Stomach (tissue), 19 donors: ENCODE measurements at places on chromosomes 12 and 14. TPM values are rescaled to one million over a fixed set of nuclear protein-coding genes. Genes with fewer than 3 reads are reported as not detected.
A peak's percentile ranks its signal among the peaks of the same experiment; 100 is the strongest.

GRCh38 chr14:26791117-26791806 lies 193.4 kb upstream of the NOVA1 start:
- no peaks in the 10 kb centered on the region for H3K36me3 ChIP-seq
- no peaks in the 10 kb centered on the region for H3K4me1 ChIP-seq
- H3K4me3 ChIP-seq = no peak overlapping the region
- no peak for DNase-seq

Gene SARNP
- 81.0 TPM for total RNA-seq

DNA sequence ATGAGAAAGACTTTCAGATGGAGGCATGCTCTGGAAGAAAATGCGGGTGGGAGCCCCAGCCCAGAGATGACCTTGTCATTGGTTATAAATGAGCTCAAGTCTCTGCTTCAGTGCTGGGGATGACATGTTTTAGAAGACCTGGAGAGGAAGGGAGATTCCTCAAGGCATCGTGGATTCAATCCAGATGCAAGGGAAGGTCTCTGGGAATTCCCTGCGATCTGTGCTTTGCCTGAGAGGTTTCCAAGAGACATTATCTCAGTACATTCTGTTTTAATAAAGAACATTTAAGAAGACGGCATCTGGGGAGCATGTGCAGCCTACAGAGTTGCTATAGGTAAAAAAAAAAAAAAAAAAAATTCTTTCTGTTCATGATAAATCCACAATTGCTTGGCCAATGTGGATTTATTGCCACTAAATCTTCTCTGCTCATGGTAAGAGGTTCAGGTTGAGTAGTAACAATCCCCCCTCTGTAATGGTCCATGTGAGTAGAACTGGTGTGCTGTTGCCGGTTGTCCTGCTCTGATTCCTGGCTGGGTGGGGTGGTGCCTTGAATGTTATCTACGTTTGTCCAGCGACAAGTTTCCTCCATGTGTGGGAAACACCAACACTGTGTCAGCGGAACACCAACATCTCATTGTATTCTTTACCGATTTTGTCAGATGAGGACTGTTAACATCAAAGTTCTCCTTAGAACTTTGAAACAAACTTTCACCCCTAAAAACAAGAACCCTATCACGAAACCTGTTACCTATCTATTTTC lies 230.0 kb downstream of the MSRB3 start:
- H3K27me3 ChIP-seq = no peaks in the 10 kb centered on the region
- no peak overlapping the region for H3K4me3 ChIP-seq
- H3K36me3 ChIP-seq = no peaks in the 10 kb centered on the region
- no peaks in the 10 kb centered on the region for H3K4me1 ChIP-seq
- H3K27ac ChIP-seq = no peak overlapping the region
- no peak for DNase-seq

DNA sequence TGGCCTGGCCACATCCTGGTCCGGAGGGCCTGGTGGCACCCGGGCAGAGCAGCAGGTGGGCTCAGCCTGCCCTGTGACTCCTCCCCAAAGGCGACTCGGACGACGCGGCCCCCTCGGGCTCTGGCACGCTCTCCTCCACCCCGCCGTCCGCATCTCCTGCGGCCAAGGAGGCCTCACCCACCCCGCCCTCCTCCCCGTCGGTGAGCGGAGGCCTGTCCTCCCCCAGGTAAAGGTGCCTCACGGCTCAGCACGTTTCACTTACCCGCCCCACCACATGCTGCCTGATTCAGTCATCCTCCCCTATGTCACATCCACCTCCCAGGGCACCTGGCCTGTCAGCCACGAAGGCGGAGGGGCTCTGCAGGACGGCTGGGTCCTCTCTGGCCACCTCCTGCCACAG lies 6.8 kb upstream of the TEX22 start:
- H3K27ac ChIP-seq = no peak overlapping the region
- H3K4me1 ChIP-seq = peaks cover 19% of the 10 kb centered on the region
- H3K27me3 ChIP-seq = no peaks in the 10 kb centered on the region
- peaks cover 45% of the 10 kb centered on the region for H3K36me3 ChIP-seq
- H3K4me3 ChIP-seq = no peak overlapping the region

Gene PLEKHG7
- total RNA-seq = not detected

GRCh38 chr12:111455448-111456320 lies 50.0 kb downstream of the SH2B3 start:
- DNase-seq = no peak
- no peak overlapping the region for H3K4me3 ChIP-seq
- peaks cover 16% of the 10 kb centered on the region for H3K4me1 ChIP-seq
- no peaks in the 10 kb centered on the region for H3K27me3 ChIP-seq

DNA sequence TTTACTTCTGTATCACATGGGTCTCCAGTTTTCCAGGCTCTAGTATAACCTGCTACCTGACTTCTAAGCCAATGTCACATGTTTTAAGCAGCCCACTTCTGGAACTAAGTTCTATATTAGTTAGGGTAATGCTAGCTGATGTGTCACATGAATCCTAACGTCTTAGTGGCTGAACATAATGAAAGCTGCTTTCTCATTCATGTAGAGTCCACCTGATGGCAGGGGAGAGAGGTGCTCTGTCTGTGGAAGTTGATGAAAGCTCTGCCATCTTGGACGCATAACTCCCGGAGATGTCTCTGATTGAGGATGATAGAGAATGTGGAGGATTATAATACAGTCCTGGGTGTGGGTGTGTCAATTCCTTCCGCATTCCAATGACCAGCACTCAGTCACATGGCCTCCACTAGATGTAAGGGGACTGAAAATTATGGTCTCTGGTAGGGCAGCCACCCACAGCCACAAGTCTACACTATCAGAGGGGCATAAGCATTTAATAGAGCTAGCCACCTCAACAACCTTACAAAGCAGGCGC lies 234.4 kb upstream of the CRY1 start:
- DNase-seq = no peak
- H3K36me3 ChIP-seq = no peaks in the 10 kb centered on the region
- H3K27ac ChIP-seq = no peak overlapping the region
- H3K27me3 ChIP-seq = peaks cover 5% of the 10 kb centered on the region

DNA sequence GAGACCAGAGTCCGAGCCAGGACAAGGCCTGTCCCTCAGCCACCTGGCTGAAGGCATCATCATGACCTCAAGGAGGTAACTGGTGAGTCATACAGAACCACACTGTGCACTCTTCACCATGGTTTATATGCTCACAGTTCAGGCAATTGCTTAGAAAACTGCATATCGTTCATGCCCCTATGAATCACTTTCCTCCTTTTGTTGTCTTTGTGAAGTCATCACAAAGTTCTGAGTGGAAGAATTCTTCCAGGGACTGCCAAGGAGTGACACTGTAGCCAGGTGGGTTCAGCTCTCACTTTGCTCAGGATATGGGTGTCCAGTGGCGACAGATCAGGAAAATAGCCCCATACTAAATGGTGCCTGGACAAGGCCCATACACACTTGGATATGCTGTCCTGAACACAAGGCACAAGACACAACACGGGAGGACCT lies 92.5 kb downstream of the DPF3 start:
- no peaks in the 10 kb centered on the region for H3K36me3 ChIP-seq
- no peaks in the 10 kb centered on the region for H3K27me3 ChIP-seq
- no peak overlapping the region for H3K4me3 ChIP-seq
- H3K27ac ChIP-seq = no peak overlapping the region

Gene SERPINA3
- 392 TPM for total RNA-seq

DNA sequence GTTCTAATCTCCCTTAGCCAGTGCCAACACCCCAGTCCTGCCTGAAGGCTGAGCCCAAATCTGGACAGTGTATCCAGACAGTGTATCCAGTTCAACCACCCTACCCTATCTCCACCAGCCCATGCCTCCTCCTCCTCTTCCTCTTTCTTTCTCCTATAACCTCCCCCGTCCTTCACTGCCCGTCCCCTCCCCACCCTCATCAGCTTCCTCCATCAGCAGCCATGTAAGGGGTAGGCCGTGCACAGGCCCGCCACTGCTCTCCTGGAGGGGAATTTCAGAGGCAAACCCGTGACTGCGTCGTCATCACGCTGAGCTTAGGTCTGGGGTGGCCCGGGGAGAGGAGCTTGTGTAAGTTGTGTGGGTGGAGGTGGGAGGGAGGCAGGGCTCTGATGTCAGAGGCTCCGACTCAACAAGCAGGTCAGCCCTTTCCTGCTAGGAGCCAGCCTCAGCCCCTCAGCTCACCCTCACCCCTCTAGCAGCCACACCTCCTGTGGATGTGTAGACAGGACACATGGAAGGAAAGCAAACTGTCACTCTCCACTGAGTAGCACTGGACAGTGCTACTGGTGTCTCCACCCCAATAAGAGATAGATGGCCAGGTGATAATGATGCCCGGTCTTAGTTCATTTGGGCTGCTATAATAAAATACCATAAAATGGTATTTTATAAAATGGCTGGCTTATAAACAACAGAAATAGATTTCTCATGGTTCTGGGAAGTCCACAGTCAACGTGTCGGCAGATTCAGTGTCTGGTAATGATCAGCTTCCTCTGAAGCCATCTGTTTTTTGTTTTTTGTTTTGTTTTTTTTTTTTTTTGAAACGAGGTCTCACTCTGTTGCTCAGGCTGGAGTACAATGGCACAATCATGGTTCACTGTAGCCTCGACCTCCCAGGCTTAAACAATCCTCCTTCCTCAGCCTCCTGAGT lies 50.5 kb downstream of the IRF2BPL start:
- H3K27me3 ChIP-seq = no peaks in the 10 kb centered on the region
- no peak overlapping the region for H3K4me3 ChIP-seq
- DNase-seq = peak; percentile 41
- H3K27ac ChIP-seq = no peak overlapping the region

- H3K4me3 ChIP-seq = no peak overlapping the region
- no peaks in the 10 kb centered on the region for H3K4me1 ChIP-seq
- no peaks in the 10 kb centered on the region for H3K36me3 ChIP-seq
- H3K27ac ChIP-seq = no peak overlapping the region
- no peaks in the 10 kb centered on the region for H3K27me3 ChIP-seq
Observed at GRCh38 chr12:72134246-72135020, 137.7 kb upstream of the TRHDE start.

DNA sequence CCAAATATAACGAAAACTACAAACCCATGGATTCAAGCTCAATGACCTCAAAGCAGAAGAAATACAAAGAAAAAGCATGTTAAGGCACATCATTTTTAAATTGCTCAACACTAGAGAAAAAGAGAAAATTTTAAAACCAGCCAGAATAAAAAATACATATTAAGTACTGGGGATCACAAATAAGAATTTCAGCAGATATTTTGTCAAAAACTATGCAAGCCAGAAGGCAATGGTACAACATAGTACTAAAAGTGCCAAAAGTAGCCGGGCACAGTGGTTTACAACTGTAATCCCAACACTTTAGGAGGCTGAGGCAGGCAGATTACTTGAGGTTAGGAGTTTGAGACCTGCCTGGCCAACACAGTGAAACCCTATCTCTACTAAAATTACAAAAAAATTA lies 10.2 kb downstream of the SGPP1 start:
- H3K27ac ChIP-seq = no peak overlapping the region
- DNase-seq = no peak
- H3K27me3 ChIP-seq = no peaks in the 10 kb centered on the region
- no peaks in the 10 kb centered on the region for H3K36me3 ChIP-seq
- peaks cover 3% of the 10 kb centered on the region for H3K4me1 ChIP-seq

GRCh38 chr12:117485984-117486839 lies 124.8 kb upstream of the NOS1 start:
- H3K27ac ChIP-seq = no peak overlapping the region
- H3K36me3 ChIP-seq = no peaks in the 10 kb centered on the region
- DNase-seq = no peak

Gene RSRC2
- 135 TPM for total RNA-seq

DNA sequence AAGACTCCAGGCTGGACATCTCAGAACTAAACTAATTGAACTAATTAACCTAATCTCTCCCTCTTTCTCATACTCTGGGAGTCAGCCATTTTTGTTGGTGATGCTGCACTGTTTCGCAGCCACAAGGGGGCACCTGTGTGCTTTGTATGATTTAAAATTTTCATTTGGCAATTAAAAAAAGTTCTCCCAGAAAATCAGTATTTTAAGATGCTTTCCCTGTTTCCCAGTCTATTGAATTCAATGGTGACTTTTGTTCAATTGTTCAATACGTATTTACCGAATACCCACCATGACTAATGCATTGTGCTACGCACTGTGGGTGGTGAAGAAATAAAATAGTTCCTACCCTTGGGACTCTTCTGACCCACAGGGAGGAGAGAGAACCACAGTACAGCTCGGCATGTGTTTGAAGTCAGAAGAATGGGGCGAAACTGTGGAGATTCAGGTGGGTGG lies 63.7 kb downstream of the ZNF664 start:
- no peaks in the 10 kb centered on the region for H3K36me3 ChIP-seq
- no peak overlapping the region for H3K4me3 ChIP-seq
- no peaks in the 10 kb centered on the region for H3K4me1 ChIP-seq
- H3K27me3 ChIP-seq = no peaks in the 10 kb centered on the region
- peak; percentile 50 for DNase-seq

Gene CD4
- 7.2 TPM for total RNA-seq

DNA sequence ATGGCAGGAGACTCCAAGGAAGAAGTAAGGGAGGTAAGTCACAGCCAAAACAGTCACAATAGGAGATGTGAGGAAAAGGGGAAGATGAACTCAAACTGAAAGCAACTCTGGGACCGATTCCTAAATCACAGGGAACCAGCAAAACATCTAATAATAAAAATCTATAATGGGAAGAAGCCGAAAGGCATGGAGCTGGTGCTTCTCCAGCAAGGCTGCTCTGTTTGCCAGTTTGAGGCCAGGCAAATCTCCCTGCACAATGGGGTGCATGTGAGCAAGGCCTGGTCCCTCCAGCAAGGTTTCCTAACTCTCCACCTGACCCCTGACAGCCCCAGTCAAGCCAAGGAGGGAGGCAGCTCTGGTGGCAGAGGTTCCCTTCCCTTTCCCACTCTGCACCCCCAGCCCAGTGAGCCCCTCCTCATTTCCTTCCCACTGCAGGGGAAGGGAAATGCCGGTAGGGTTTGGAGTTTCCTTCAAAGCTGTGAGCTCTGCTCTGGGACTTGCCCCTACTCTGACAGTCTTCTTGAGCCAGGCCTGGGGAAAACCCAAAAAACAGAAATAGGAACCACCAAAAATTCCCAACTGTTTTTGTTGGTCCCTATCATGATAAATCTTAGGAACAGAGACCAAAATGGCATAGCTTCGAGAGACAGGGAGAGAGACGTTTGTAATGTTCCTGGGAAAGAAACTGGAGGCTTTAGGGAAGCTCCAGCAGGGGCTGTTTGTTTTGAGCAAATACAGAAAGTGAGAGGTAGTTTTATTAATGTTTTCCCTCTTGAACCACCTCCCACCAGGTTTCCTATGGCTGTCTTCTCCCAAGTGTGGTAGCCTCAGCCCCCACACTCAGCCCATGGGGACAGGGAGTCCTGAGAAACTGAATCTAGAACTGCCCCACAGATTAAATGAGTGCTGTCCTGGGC lies 34.6 kb downstream of the FMNL3 start:
- peak overlapping the region; percentile 90 for H3K27ac ChIP-seq
- H3K4me3 ChIP-seq = no peak overlapping the region
- no peaks in the 10 kb centered on the region for H3K27me3 ChIP-seq
- no peaks in the 10 kb centered on the region for H3K36me3 ChIP-seq

Gene PPM1H
- total RNA-seq = 0.29 TPM
